ENCODE measurements at places on chromosomes 5 and 9.

DNA sequence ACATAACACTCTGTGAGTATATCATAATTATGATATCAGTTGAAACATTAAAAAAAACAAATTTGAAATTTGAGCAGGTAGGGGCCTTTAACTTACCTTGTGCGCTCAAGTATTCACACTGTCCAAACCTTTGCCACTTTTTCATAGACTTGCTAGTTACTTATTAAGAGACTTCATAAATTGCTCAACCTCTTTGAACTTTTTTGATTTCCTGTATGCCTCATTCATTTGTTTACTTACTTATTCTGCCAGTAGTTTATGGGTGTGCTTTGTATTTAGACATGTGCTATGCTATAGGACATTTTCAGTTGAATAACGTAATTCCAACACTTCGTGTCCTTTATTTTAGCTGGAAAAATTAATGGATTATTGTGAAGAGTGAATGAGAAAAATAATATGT lies 204.8 kb downstream of the HCN1 start:
- DNase-seq: no peak

- no peak for DNase-seq
These were observed 263.5 kb upstream of the PTPRD start for GRCh38 chr9:10876333-10876732.

DNA sequence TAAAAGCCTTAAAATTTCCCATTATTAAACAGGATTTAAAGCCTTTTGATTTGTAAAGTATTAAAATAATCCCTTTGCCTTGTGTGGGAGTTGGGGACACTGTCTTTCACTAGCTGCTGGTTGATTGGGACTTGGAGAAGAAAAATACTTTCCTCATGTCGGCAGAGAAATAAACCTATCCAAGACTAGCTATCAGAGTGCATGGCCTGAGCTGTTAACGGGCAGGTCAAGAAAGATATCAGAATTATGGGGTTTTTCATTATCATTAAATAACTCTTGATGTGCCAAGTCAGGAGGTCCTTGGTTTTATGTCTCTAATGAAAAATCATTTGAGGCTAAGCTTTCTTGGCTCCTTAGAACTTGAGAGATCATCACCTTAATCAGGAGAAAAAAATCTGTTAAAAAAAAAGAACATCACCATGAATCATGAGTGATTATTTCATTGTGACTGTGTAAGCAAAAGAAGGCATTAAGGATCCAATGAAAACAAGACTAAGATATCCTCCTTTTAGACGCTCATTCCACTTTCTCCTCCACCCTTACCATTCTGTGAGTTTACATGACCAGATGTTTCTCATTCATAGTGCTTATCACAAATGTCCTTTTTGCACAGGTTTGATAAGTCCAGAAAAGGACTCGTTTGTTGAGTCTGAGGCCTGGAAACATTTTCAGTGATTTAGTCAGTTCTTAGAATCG lies 140.4 kb upstream of the EGFLAM start:
- DNase-seq: no peak

- no peak for DNase-seq
These were observed 99.8 kb downstream of the NNT start for GRCh38 chr5:43702815-43703214.

DNA sequence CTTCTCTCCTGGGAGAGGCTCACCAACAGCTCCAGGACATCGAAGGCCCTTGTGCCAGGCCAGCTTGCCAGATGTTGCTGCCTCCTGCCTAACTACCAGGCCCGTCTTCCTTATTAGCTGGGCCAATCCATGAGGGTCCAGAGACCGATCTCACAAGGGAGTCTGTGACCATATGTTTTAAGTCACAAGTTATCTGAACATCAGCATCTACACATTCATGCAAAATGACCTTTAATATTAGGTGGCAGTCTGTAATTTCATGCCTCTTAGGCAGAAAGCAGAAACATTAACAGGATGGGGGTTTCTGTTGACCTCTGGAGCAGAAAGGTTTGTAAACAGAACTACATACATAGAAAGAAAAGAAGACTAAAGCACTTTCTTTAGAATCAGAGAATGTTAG lies 75.1 kb upstream of the SLC25A51 start:
- no peak for DNase-seq

DNA sequence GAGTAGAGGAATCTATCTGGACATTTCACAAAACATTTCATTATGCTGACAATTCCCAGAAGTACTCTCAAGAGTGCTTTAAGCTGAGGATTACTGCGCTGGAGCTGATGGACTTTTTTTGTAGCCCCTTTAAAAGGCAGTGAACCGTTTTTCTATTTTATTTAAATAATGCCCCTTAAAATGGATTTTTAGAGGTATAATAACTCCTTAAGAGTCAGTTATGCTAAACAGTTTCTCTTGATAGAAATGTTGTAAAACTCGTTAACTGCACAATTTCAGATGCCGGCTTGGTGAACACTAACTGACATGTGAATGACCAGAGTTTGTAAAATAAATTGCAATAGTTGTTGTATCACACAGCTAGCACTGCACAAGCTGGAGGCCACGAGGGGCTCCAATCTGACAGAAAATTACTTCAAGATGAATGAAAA lies 174.0 kb downstream of the NR2F1-AS1 start:
- no peak for DNase-seq

DNA sequence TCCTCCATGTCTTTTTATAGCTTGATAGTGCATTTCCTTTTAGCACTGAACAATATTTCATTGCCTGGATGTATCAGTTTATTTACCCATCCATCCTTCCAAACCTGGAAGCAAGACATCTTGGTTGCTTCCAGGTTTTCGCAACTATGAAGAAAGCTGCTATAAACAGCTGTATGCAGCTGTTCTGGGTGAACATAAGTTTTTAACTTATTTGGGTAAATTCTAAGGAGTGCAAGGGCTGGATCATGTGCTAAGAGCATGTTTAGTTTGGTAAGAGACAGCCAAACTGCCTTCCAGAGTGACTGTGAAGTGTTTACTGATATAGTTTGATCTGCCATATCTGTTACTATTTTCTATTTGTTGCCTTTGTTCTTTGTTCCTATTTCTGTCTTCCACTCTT lies 58.5 kb downstream of the CSF2 start:
- DNase-seq: no peak

- DNase-seq: no peak
These were observed 567.9 kb downstream of the EBF1 start for GRCh38 chr5:158531860-158532259.

- DNase-seq: no peak
These were observed 113.8 kb downstream of the MED27 start for GRCh38 chr9:131965841-131966240.

DNA sequence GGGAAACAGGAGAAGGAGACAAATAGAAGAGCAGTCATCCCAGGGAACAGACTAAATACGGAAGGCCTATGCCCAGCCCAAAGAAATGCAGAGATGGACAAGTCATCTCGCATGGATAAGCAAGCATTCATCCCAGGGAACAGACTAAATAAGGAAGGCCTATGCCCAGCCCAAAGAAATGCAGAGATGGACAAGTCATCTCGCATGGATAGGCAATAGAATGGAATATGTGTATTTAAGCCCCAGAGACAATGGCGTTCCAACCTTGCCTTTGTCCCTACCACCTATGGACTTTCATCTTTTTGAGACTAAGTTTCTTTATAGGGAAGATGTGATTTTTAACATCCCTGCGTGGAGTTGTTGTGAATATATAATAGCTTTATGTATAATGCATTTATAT lies 242.2 kb upstream of the TNC start:
- DNase-seq: no peak

DNA sequence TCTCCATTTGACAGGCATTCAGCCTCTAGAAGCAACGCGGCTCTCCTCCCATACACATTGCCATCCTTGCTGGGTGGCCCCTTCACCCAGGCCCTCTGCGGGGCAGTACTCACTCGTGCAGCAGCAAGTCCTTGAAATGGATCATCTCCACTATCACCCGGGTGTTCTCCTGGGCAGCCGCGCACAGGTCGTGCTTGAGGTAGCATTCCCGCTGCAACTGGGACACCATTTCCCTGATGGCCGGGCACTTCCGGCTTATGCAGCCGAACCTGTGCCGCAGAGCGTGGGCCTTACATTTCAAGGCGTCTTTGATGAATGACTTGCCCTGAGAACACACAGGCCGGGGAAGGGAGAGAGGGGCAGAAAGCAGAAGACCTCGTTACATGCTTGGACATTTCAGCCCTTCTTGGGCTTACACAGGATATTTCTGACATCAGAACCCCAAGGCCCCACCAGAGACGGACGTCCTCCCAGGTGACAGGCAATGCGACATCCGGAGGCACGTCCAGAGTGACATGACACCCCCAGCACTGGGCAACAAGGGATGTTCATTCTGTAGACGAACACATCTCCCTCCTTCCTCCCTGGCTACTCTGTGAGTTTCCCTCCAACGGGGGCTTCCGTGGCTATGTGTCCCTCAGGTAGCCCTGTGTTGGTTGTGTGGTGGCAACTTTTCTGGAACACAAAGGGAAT lies 5.0 kb downstream of the STC2 start:
- DNase-seq: no peak

DNA sequence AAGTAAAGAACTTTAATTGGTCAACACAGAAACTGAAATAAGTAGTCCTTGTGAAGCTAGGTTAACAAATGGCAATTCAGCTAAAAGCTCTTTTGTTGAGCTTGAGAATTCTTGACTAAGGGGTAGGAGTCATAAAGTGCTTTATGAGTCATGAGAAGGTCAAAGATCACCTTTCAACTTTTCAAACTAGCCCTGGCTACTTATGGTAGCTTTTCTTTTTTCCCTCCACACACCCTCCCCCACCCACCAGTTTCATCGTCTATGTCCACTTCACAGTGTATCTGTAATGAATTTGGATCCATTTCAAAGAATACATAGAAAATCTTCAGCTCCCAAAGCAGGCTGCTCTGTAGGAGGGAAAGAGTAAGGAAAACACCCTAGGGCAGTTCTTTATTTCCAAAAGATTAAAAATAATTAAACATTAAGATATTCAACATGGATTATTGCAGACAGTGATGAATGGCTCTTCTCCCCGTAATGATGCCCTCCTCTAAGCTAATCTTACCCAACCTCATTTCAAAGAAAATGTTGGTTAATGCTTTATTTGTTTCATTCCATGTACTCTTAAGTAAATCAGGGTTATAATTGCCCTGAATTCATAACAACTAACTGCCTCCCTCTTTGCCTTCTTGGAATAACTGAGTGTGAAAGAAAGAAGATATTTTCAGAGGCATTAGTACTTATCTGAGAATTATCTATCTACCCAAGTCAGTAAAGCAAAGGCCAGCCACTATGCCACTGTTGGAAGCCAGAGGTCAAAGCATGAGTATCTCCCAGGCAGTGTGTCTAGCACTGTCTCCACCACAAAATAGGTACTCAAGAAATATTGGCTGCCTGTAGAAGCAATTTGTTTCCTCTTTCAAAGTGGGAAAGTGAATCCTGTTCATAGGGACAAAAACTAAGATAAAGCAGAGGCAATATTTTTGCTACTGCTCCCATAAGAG lies 290.6 kb downstream of the PIK3R1 start:
- no peak for DNase-seq

DNA sequence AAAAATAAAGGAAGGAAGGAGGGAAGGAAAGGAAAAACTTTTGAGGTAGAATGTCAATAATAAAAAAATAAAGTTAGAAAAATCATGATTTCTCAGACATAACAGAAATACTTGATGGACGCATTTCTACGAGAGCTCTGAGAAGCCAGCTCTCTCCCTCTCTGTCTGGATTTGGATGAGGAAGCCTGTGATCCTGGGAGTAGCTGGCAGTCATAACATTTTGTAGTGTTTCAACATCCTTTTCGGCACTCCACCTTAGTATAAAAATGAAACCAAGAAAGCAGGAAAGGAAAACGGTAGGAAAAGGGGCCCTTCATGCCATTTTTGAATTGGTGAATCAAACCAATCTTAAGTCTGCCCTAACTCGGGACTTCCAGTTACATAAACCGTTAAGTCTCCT lies 321.3 kb downstream of the EPB41L4A start:
- DNase-seq: no peak

All from stimulated activated CD4-positive, alpha-beta T cell treated with anti-CD3 and anti-CD28 coated beads, Interleukin-4, amount 100 ng/mL, for 4 hours (primary cell).